ENCODE measurements at places on chromosomes 3 and 15. TPM values are rescaled to one million over a fixed set of nuclear protein-coding genes. Genes with fewer than 3 reads are reported as not detected.

Gene PARP15
- total RNA-seq: 13.2 TPM

Gene ITPKA
- 2.8 TPM for total RNA-seq

Gene ZBED2
- total RNA-seq: 812 TPM

Gene SKOR1
- total RNA-seq: 0.21 TPM

Gene SMCO1
- total RNA-seq: not detected

Gene GOLGB1
- total RNA-seq: 23.2 TPM

Gene IGSF11
- total RNA-seq: 0.18 TPM

Gene GCSAM
- 3.5 TPM for total RNA-seq

Gene SYNPR
- not detected for total RNA-seq

Gene USP13
- 11.1 TPM for total RNA-seq

Gene ANKRD63
- total RNA-seq: not detected

Gene HHATL
- total RNA-seq: not detected

Gene DAZL
- total RNA-seq: 0.10 TPM

Gene SUCNR1
- not detected for total RNA-seq

Gene CASR
- total RNA-seq: not detected

Gene GOLGA8N
- total RNA-seq: 7.7 TPM

Gene CCR1
- total RNA-seq: 22.6 TPM

Gene CCDC12
- 68.7 TPM for total RNA-seq

Gene DNAH12
- not detected for total RNA-seq

Gene ACOX2
- total RNA-seq: not detected

Gene DNAJA4
- 68.4 TPM for total RNA-seq

Gene ISLR
- total RNA-seq: not detected

Gene LRRC49
- not detected for total RNA-seq

Gene TMIE
- total RNA-seq: 0.34 TPM

Gene TMEM212
- total RNA-seq: not detected

Gene ABHD14A
- 12.8 TPM for total RNA-seq
